ENCODE measurements at places on chromosomes 12 and 14. TPM values are rescaled to one million over a fixed set of nuclear protein-coding genes. Genes with fewer than 3 reads are reported as not detected.

- H3K27ac ChIP-seq, result no peak overlapping the region
- H3K4me3 ChIP-seq, result no peak overlapping the region
- no peak for DNase-seq
- no peaks in the 10 kb centered on the region for H3K4me1 ChIP-seq
- peaks cover 2% of the 10 kb centered on the region for H3K27me3 ChIP-seq
- H3K36me3 ChIP-seq, result peaks cover 12% of the 10 kb centered on the region
These were observed 292.3 kb downstream of the TMEM121 start for GRCh38 chr14:105818712-105819005.

DNA sequence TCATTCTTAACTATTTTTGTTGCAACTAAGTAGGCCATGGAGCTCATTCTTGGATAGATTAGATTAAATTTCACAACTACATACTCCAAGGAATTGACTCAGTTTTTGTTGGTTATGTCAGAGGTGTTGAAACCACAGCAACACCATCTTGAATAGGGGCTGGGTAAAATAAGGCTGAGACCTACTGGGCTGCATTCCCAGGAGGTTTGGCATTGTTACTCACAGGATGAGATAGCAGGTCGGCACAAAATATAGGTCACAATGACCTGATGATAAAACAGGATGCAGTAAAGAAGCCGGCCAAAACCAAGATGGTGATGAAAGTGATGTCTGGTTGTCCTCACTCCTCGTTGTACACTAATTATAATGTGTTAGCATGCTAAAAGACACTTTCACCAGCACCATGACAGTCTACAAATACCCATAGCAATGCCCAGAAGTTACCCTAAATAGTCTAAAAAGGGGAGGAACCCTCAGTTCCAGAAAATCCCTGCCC, 20.9 kb downstream of the DMAC2L start:
- H3K4me3 ChIP-seq, result no peak overlapping the region
- H3K27me3 ChIP-seq, result no peaks in the 10 kb centered on the region
- H3K4me1 ChIP-seq, result peaks cover 31% of the 10 kb centered on the region
- DNase-seq, result no peak
- peaks cover 4% of the 10 kb centered on the region for H3K36me3 ChIP-seq
- no peak overlapping the region for H3K27ac ChIP-seq

DNA sequence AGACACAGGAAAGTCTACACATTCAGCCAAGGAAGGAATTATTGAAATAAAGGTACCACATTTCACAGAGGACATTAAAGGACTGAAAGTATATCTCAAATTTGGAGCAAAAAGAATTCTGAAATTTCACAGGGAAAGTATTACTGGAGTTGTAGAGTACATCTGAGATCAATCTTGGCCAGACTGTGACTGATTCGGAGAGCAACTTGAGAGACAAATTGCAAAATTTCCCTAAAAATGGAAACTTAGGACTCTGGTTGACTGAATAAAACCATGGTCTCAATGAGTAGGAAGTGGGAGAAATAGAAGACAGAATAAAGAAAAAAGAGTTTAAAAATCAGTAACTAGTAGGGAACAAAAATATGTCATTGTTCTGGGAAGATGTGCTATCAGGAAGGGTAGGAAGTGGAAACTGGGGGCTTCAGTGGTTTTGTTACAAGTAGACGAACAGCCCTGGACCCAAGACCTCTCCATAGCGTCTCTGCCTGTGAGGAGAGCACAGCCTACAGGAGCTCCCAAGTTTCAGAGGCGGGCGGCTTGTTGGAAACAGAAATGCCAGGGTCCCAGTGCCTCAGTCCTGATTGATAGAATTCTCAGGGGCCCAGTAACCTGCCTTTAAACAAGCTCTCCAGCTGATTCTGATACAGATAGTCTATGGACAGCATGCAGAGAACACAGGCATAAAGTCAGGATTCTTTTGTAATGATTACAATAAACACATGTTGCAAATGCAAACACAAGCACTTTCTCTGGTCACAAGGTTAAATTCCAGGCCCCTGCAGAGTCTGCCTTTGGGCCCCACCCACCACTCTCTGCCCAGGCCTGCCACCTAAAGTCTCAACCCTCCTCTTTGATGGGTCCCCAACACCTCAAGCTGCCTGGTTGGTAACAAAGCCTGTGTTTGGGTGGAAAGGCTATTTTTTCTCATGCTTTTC, 63.1 kb downstream of the BBS10 start:
- H3K27ac ChIP-seq, result no peak overlapping the region
- H3K4me1 ChIP-seq, result no peaks in the 10 kb centered on the region
- DNase-seq, result no peak
- H3K36me3 ChIP-seq, result no peaks in the 10 kb centered on the region
- no peak overlapping the region for H3K4me3 ChIP-seq
- peaks cover 1% of the 10 kb centered on the region for H3K27me3 ChIP-seq

DNA sequence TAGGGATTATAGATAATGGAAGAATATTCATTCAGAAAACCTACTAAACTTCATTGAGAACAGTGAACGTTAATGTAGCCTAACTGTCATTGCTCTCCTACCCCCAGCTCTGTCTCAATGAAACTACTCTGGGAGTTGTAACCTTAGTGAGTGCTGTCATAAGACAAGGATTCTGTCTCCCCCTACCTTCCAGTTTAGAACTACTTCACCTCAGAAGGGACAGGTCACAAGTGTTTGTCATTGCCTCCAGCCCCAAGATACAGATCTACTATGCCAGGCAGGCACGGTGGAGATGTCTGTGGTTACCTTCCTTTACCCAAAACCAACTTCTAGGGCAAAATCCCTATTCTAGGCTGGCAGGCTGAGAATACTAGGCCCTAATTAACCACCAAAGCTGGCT, 833.1 kb upstream of the SEL1L start:
- DNase-seq, result no peak
- H3K4me3 ChIP-seq, result no peak overlapping the region
- no peak overlapping the region for H3K27ac ChIP-seq

- H3K36me3 ChIP-seq, result no peaks in the 10 kb centered on the region
- no peak for DNase-seq
- no peak overlapping the region for H3K27ac ChIP-seq
- H3K27me3 ChIP-seq, result peaks cover 9% of the 10 kb centered on the region
- H3K4me1 ChIP-seq, result peaks cover 5% of the 10 kb centered on the region
These were observed 73.8 kb upstream of the TBX3 start for GRCh38 chr12:114757684-114758325.

GRCh38 chr14:77738559-77739250, 22.3 kb downstream of the SNW1 start:
- H3K27me3 ChIP-seq, result no peaks in the 10 kb centered on the region
- no peak overlapping the region for H3K27ac ChIP-seq
- peaks cover 22% of the 10 kb centered on the region for H3K36me3 ChIP-seq
- no peak for DNase-seq
- no peak overlapping the region for H3K4me3 ChIP-seq

DNA sequence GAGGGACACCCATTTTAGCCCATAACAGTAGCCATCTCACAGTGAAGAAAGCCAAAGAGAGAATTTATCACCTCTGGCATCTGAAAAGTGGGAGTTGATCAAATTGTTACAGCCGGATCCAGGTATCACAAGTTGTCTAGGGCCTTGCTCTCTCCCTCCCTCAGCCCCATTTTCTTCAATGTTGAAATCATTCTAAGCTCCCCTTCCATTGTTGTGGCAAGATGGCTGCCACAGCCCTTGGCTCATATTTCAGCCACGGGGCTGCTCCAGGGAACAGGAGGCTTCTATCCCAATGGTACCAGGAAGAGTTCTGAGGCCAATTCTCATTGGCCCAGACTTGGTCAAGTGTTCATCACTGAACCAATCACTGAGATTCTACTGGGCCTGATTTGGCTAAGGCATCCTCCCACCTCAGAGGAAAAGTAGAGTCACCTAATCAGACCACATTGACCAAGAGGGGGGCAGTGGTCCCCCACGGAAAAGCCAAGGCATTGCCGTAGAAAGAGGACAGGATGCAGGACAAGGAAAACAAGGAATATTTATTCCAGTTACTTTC, 106.2 kb downstream of the GPATCH2L start:
- no peak for DNase-seq
- no peaks in the 10 kb centered on the region for H3K36me3 ChIP-seq
- no peaks in the 10 kb centered on the region for H3K27me3 ChIP-seq
- no peak overlapping the region for H3K4me3 ChIP-seq
- no peak overlapping the region for H3K27ac ChIP-seq
- H3K4me1 ChIP-seq, result no peaks in the 10 kb centered on the region

GRCh38 chr12:42593874-42594273, 4.3 kb upstream of the PRICKLE1 start:
- H3K27ac ChIP-seq, result no peak overlapping the region
- DNase-seq, result no peak
- H3K4me1 ChIP-seq, result peaks cover 15% of the 10 kb centered on the region
- peaks cover 9% of the 10 kb centered on the region for H3K27me3 ChIP-seq

GRCh38 chr12:57005980-57006808, at the start of gene ZBTB39:
Gene ZBTB39, minus strand, starts transcription at chr12:57006546. Its CDS starts 1,629 bp downstream, at chr12:57004917.
- H3K27me3 ChIP-seq, result no peaks in the 10 kb centered on the region
- peak within 1 kb of the TSS; percentile 97 for H3K4me3 ChIP-seq
- peak within 1 kb of the TSS; percentile 27 for H3K27ac ChIP-seq
- DNase-seq, result peak; percentile 84
- peaks cover 39% of the 10 kb centered on the region for H3K4me1 ChIP-seq

- no peaks in the 10 kb centered on the region for H3K36me3 ChIP-seq
- peaks cover 21% of the 10 kb centered on the region for H3K4me1 ChIP-seq
- peaks cover 5% of the 10 kb centered on the region for H3K27me3 ChIP-seq
- H3K27ac ChIP-seq, result no peak overlapping the region
These were observed 8.9 kb upstream of the MYH7 start for GRCh38 chr14:23444314-23444713.

DNA sequence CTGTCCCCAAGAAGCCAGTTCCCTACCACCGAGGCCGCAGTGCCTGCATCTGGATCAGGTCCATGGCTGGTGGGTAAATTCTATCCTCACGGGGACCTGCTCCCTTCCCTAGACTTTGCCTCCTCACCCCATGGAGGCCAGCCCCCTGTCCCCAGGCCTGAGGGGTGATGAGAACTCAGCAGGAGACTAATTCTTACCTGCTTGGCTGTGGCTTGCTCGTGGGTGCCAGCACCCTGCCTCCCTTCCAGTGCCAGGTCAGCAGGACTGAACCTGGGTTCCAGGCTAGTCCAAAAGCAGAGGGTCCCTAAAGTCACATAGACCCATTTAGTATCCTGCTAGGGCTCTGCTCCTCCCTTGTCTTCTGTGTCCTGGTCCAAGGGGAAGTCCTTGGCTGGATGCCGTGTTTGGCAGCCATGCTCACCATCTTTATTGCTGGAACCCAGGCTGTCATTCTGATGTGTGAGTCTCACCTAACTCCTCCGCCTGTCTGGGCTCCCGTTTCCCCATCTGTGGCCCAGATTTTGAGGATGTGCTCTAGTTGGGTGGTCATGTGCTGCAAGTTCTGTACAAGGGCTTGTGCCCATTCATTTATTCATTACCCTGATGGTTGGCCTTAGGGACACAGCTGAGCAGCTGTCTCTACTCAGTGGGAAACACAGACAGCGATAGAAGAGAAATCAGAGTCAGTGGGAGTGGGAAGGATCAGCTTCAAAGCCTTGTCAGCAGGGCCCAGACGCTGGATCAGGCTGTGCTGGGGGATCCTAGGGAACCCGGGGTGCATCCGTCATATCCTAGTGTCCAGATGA, 949 bp downstream of the PLBD2 start:
- no peak overlapping the region for H3K27ac ChIP-seq
- H3K36me3 ChIP-seq, result no peaks in the 10 kb centered on the region
- DNase-seq, result no peak
- H3K4me3 ChIP-seq, result peak overlapping the region; percentile 83
- H3K4me1 ChIP-seq, result peaks cover 6% of the 10 kb centered on the region

DNA sequence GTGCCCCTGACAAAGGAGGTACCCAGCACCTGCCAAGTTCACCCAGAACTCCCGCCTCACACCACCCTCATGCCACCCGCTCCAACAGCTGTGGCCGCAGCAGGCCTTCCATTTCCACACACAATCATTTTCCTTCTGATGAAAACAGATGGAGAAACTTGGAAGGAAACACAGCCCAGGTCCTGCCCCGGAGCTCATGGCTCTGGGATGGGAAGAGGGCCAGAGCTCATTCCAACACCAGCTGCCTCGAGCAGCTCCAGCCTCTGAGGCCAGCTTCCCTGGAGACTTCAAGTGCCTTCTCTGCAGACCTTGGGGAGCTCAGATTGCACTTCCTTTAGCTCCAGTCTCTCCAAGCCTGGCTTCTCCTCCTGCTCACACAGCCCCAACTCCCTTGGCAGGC, 55.1 kb upstream of the CMKLR1 start:
- H3K36me3 ChIP-seq, result no peaks in the 10 kb centered on the region
- H3K4me3 ChIP-seq, result no peak overlapping the region
- H3K27ac ChIP-seq, result no peak overlapping the region
- H3K27me3 ChIP-seq, result peaks cover 1% of the 10 kb centered on the region
- H3K4me1 ChIP-seq, result no peaks in the 10 kb centered on the region
- DNase-seq, result no peak

- H3K27me3 ChIP-seq, result no peaks in the 10 kb centered on the region
- no peak overlapping the region for H3K4me3 ChIP-seq
- no peaks in the 10 kb centered on the region for H3K4me1 ChIP-seq
- H3K27ac ChIP-seq, result no peak overlapping the region
These were observed 60.0 kb downstream of the EML1 start for GRCh38 chr14:99853206-99853605.

DNA sequence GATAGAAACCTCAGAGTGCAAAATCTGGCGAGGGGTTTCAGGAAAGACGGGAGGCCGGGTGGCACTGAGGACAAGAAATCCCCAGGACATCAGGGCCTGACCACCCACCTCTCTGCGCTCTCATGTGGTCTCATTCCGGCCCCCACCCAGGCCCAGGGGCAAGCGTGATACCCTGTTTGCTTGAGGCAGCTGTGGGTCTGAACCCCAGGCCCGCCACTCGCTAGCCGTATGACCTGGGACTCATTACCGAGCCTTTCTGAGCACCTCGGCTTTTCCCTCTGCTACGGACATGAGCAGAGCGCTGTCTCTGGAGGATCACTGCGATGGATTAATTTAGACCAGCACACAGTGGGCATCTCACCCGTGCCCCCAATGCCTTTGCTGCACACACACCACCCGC, 25.5 kb upstream of the BCDIN3D start:
- no peak for DNase-seq
- H3K27ac ChIP-seq, result no peak overlapping the region
- H3K27me3 ChIP-seq, result peaks cover 3% of the 10 kb centered on the region
- no peaks in the 10 kb centered on the region for H3K36me3 ChIP-seq
- no peaks in the 10 kb centered on the region for H3K4me1 ChIP-seq

GRCh38 chr14:76776428-76777251, 15.4 kb downstream of the VASH1 start:
- DNase-seq, result no peak
- H3K4me1 ChIP-seq, result peaks cover 61% of the 10 kb centered on the region

- no peaks in the 10 kb centered on the region for H3K36me3 ChIP-seq
- H3K4me3 ChIP-seq, result no peak overlapping the region
- no peak overlapping the region for H3K27ac ChIP-seq
- DNase-seq, result no peak
These were observed 69.2 kb downstream of the NTN4 start for GRCh38 chr12:95721320-95721719.

RFX4 gene
- total RNA-seq, result not detected

FGF23 gene
- not detected for total RNA-seq

BCL7A gene
- total RNA-seq, result 6.2 TPM

DAD1 gene
- 250 TPM for total RNA-seq

TC2N gene
- 1.4 TPM for total RNA-seq
